ENCODE measurements at places on chromosomes 2 and 18.

GRCh38 chr18:24173997-24174396, 35.1 kb downstream of the CABYR start:
- DNase-seq: no peak

GRCh38 chr18:11454040-11454439, 155.4 kb upstream of the SLC35G4 start:
- DNase-seq: no peak

DNA sequence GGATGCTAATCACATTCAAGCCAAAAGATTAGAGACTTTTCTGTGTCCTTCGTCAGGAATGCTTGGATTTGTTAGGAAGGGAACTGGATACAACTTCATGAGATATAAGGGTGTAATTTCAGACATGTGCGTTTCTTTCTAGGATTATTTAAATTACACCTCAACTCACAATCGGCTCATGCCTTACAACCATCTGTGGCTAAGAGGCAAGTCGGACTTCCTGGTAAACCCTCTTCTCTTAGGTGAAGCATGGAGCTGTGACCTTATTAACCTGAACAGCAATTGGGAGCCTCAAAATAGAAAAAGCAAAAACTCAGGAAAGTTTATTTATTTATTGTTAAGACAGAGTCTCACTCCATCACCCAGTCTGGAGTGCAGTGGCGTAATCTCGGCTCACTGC, 61.8 kb downstream of the SEMA4F start:
- DNase-seq: no peak

GRCh38 chr2:189506514-189506976, 65.3 kb downstream of the WDR75 start:
- DNase-seq: no peak

GRCh38 chr2:55430211-55430975, 10.7 kb upstream of the CCDC88A start:
- no peak for DNase-seq

- DNase-seq: no peak
These were observed 25.3 kb upstream of the UBE2E3 start for GRCh38 chr2:180955101-180955500.

GRCh38 chr2:35447821-35448220, 907.8 kb upstream of the CRIM1 start:
- no peak for DNase-seq

DNA sequence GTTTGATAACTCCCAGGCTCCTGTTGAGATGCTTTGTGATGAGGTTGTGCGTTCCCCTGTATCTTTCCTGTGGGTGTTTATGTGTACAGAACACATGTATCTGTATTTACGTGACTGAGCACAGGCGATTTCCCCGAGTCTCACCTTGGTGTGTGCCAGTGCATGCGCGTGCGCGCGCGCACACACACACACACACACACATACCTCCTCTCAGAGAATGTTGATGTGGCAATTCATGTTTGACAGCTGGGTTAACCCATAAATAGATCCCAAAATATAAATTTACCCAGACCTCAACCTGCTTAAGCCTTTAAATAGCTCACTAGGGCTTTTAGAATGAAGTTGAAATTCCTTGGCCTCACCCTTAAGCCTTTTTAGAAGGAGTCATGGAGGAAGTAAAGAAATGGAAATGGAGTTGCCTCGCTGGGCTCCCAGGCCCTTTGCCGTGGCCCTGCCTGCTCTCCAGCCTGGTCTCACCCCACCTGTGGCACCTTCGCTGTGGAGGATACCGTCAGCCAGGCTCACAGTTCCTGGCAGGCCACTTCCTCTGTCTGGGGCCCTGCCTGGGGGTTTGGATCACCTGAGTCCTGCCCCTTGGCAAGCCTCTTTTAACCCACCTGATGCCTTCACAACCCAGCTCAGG, 20.3 kb downstream of the AGAP1 start:
- no peak for DNase-seq

DNA sequence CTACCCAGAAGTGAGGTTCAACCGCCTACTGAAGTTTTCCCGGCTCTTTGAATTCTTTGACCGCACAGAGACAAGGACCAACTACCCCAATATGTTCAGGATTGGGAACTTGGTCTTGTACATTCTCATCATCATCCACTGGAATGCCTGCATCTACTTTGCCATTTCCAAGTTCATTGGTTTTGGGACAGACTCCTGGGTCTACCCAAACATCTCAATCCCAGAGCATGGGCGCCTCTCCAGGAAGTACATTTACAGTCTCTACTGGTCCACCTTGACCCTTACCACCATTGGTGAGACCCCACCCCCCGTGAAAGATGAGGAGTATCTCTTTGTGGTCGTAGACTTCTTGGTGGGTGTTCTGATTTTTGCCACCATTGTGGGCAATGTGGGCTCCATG, 48.7 kb upstream of the INPP4A start:
- no peak for DNase-seq

DNA sequence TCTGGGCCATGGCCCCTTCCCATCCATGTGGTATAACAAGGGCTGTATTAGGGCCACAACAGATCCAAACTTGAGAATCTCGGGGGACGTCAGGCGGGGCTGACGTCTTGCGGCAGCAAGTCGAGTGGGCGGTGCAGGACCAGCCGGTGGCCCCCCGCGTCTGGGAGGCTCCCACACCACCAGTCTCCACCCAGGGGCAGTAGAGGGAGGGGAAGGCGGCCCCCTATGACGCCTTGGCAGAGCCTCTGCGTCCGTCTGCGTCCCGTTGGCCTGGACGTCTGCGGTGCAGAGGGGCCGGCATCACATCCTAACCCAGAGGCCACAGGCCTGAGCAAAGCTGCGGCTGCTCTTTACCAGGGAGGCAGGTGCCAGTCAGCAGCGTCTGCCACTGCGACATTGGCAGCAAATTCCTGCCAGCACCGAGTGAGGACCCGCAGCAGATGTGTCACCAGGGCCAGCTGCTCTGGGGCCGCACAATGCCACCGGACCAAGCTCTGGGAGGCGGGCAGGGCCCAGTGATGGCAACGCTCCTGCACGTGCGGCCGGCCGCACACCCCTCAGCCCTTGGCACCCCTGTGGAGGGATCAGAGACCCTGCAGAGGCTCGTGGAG, 73.8 kb downstream of the KCNG2 start:
- DNase-seq: no peak

- DNase-seq: no peak
These were observed 111.2 kb upstream of the ID2 start for GRCh38 chr2:8570637-8571036.

DNA sequence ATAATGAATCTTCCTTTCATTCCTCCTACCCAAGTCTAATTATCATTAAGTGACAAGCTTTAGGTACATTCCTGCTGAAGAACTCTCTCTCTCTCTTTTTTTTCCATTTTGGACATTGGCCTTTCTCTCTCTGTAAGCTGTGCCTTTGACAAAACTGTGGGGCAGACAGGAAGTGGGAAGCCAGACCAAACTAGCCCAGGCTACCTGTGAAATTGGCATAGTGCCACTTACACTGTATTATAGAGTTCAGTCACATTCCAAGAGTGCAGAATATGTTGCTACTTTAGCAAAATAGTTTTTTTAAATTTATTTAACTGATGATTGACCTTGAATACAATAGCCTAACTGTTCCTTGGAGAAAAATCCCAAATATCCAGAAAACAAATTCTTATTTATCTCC, 381.5 kb upstream of the ETAA1 start:
- no peak for DNase-seq

Measured in stimulated activated CD8-positive, alpha-beta memory T cell treated with anti-CD3 and anti-CD28 coated beads, Interleukin-7, amount 100 ng/mL, for 1 hour (primary cell).